Activated CD4-positive, alpha-beta T cell treated with anti-CD3 and anti-CD28 coated beads, Interleukin-2, amount 50 U/mL, for 1 hour (primary cell): ENCODE measurements at places on chromosomes 12 and 14.

DNA sequence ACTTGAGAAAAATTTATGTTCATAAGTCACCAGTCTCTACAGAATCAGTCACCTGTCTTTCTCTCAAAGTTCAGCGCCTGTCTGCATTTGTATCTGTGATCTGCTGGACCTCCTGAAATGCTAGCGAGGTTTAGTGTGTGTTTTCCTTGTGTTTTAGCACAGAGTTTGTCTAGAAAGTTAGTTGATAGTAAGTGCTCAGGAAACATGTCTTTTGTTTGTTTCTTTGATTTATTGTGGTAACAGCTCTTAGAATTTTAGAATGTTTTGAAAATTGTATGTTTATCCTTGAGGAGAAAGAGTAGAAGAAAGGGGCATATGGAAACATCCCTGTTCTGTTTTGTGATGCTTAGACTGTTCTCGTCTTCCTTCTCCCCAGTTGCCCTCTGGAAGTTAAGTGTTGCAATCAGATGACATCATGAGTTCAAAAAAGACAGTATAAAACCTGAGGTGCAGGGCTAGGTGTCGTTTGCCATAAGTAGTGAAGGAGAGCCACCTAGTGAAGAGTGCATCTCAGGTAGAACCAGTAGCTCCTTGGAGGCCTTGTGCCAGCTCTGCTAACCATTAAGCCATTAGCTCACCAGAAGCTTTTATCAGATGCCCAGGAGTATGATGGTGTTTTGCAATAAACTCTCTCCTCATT lies 44.8 kb downstream of the FBXW8 start:
- no peak for DNase-seq

- no peak for DNase-seq
Observed at GRCh38 chr14:84090837-84091236, 1439.1 kb upstream of the FLRT2 start.

GRCh38 chr14:67680121-67680602 lies 5.7 kb upstream of the VTI1B start:
- no peak for DNase-seq

DNA sequence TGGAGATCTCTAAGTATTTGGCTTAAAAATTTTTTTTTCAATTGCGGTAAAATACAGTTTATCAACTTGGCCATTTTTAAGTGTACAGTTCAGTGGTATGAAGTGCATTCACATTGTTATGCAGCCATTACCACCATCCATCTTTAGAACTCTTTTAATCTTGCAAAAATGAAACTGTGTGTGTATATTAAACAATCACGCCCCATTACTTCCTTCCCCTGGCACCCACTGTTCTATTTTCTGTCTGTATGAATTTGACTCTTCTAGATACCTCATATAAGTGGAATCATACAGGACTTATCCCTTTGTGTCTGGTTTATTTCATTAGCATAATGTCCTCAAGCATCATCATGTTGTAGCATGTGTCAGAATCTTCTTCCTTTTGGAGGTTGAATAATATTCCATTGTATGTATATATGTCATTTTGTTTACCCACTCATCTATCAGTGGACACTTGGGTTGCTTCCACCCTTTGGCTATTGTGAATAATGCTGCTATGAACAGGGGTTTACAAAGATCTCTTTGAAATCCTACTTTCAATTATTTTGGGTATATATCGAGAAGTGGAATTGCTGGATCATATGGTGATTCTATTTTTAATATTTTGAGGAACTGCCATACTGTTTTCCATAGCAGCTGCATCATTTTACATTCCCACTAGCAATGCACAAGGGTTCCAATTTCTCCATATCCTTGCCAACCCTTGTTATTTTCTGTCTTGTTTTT lies 62.9 kb downstream of the SAMD4A start:
- DNase-seq = no peak

DNA sequence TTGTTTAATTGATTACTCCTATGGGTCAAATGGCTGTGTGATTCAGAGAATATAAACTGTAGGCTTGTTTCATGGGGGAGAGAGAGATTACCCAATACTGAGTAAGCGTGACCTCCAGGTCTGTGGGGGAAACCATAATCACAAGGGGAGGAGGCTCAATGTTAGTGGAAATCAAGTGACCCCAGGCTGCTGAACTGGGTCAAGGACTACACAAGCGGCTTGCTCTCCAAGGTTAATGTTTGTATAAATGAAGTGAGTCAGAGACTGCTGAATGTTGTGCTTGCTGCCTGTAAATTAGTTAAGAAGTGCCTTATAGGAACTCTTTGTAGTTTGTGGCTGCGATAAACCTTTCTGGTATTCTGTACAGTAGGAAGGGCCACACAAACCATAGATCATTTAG lies 479.7 kb downstream of the AACS start:
- no peak for DNase-seq

GRCh38 chr12:132623072-132623869 lies 4.7 kb downstream of the P2RX2 start:
- DNase-seq = no peak

GRCh38 chr14:90003526-90004307 lies 48.0 kb downstream of the TDP1 start:
- no peak for DNase-seq
